ENCODE measurements at places on chromosomes 7 and 10. TPM values are rescaled to one million over a fixed set of nuclear protein-coding genes. Genes with fewer than 3 reads are reported as not detected.

DNA sequence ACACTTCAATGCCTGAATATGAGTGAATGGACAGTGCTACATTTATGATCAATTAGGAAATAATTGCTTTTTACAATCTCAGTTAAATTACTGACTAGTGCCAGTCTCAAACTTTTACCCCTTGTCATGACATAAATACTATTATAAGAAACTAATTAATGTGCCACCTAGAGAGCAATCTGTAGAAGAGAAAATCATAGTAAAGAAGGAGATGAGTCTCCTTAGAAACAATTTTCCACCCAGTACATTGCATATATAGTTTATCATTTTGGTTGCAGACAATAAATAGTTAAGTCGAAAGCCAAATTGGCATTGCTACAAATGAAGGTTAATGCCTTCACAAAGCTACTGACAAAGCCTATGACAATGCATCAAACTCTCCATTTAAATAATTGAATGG lies 68.6 kb downstream of the SLC13A1 start:
- no peaks in the 10 kb centered on the region for H3K36me3 ChIP-seq
- no peak overlapping the region for H3K4me3 ChIP-seq
- no peak for DNase-seq
- no peak overlapping the region for H3K27ac ChIP-seq
- no peaks in the 10 kb centered on the region for H3K4me1 ChIP-seq

- H3K36me3 ChIP-seq: no peaks in the 10 kb centered on the region
- DNase-seq: peak; percentile 84
- H3K27ac ChIP-seq: peak overlapping the region; percentile 64
- 0 out of 2 replicates have a peak, but pooled peaks cover 2% of the 10 kb centered on the region for H3K4me1 ChIP-seq
Measured at GRCh38 chr7:101017064-101017777, 2.7 kb upstream of the MUC17 start.

DNA sequence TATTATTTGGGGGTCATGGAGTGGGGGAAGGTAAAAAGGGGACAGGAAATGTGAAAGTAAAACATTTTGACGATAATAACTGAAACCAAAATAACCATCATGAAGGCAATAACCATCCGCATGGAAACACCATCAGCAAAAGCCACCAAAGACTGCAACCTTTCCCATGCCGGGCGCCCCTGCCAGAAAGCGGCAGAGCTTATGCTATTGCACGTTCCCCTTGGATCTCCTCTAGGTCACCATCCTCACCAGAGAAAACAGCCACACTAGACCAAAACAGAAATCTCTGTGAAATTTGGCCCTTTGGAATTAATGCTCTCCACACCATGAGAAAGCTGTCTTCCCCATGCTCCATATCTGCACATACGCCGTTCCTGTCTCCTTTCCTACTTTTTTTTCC lies 31.1 kb downstream of the DRGX start:
- H3K27ac ChIP-seq: no peak overlapping the region
- H3K4me1 ChIP-seq: no peaks in the 10 kb centered on the region
- no peak overlapping the region for H3K4me3 ChIP-seq
- DNase-seq: no peak
- H3K27me3 ChIP-seq: peaks cover 11% of the 10 kb centered on the region

- H3K36me3 ChIP-seq: peaks cover 22% of the 10 kb centered on the region
- peaks cover 6% of the 10 kb centered on the region for H3K4me1 ChIP-seq
- no peak overlapping the region for H3K27ac ChIP-seq
- H3K27me3 ChIP-seq: no peaks in the 10 kb centered on the region
Measured at GRCh38 chr7:50661345-50662040, 96.3 kb upstream of the DDC start.

GRCh38 chr7:158903897-158904541 lies 47.7 kb downstream of the DYNC2I1 start:
- no peak for DNase-seq
- H3K4me3 ChIP-seq: no peak overlapping the region
- H3K27me3 ChIP-seq: no peaks in the 10 kb centered on the region
- no peak overlapping the region for H3K27ac ChIP-seq

DNA sequence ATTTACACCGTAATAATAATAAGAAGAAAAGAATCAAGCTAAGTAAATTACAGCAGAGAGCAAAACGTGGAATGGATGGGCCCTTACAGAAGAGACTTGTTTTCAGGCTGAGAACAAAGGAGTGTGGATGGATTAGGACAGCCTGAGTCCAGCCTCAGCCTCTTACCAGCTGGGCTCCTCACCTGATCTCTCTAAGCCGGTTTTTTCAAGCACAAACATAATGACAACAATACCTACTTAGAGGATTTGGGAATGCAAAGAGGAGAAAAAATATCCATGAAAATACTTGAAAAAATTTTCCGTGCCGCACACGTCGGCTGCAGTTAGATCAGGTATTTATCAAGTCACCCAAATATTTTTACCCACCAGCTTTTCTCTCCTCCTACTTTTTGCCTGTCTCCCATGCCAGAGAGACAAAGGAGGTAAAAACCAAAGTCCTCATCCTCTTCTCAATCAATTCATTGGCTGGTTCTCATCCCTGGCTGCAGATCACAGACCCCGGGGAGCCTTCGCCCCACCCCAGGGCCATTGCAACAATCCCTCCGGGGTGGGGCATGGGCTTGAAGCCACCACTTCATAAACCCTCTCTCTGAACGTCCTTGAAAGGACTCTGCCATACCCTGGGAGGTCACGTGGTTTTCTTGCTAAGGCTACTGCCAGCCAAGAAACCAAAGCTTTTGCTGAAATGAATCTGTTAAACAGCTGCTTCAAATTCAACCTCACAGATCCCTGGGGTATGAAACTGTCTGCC lies 29.7 kb upstream of the GTF2I start:
- no peak overlapping the region for H3K27ac ChIP-seq
- no peaks in the 10 kb centered on the region for H3K36me3 ChIP-seq
- H3K4me3 ChIP-seq: no peak overlapping the region
- no peaks in the 10 kb centered on the region for H3K27me3 ChIP-seq
- peaks cover 3% of the 10 kb centered on the region for H3K4me1 ChIP-seq

DNA sequence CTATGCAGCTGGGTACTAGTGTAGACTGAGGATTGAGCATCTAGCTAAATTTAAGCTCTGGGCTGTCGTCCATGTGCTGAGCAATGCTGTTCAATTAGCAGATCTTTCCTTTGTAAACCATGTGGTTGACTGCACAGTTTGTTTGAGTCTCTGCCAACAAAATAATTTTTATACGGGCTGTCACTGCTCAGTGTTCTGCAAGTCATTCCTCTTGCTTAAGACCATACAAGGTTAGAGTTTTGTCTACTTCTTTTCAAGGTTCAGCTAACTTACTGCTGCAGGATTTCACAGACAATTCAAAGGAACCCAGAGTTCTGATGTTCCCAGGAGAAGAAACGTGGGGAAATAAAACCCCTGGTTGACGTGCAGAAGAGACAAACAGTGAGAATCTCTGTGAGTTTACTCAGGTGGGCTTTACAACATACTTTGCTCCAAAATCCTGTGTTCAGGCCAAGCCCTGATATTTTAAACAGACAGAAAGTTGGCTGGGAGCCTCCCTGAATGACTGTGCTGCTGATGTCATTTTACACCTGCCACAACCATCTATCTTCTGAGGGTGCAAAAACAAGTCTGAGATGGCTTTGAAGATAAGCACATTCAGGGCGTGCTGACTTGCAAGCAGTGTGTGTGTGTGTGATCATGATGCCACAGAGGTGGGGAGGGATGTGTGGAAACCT lies 177.1 kb upstream of the SVIL start:
- DNase-seq: peak; percentile 98
- H3K27me3 ChIP-seq: 0 out of 2 replicates have a peak, but pooled peaks cover 2% of the 10 kb centered on the region
- peak overlapping the region; percentile 78 for H3K27ac ChIP-seq
- peaks cover 23% of the 10 kb centered on the region for H3K4me1 ChIP-seq
- H3K4me3 ChIP-seq: no peak overlapping the region

DNA sequence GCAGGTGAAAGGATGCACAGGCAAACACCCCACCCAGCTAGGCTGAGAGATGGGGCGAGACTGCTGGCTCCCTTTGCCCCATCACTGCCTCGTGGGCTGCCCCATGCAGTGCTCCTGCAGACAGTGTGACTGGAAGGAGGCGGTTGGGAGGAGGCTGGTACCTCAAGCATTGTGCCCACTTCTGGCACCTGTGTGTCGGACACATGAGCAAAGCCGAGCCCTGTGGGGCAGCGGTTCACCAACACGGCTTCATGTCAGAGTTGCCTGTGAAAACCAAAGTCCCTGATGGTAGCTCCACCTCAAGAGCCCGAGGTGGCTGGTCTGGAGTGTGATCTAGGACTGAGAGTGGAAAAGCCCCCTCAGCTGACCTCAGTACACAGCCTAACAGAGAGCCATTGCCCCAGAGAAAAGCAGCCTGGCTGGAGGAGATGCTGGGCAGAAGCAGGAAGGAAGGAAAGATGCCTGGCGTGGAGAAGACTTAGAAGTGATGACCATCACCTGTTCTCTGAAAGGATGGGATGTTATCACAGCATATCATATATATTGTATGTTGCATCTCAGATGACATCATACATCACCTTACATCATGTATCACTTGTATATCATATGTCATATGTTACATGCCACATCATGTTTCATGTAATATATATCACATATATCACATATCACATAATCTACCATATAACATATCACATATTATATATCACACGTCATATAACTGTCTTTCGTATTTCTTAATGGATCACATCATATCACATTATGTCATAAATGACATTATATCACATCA lies 75.6 kb downstream of the ADCY1 start:
- no peaks in the 10 kb centered on the region for H3K36me3 ChIP-seq
- peaks cover 10% of the 10 kb centered on the region for H3K27me3 ChIP-seq
- H3K4me3 ChIP-seq: no peak overlapping the region
- DNase-seq: no peak
- no peak overlapping the region for H3K27ac ChIP-seq

GRCh38 chr10:90437452-90437851 lies 420.4 kb downstream of the HTR7 start:
- no peaks in the 10 kb centered on the region for H3K4me1 ChIP-seq
- DNase-seq: no peak
- H3K27me3 ChIP-seq: no peaks in the 10 kb centered on the region
- no peak overlapping the region for H3K4me3 ChIP-seq
- H3K36me3 ChIP-seq: no peaks in the 10 kb centered on the region

- peaks cover 81% of the 10 kb centered on the region for H3K36me3 ChIP-seq
- DNase-seq: no peak
- H3K4me1 ChIP-seq: peaks cover 2% of the 10 kb centered on the region
Measured at GRCh38 chr7:44761207-44762161, 12.8 kb downstream of the ZMIZ2 start.

NPY4R gene
- total RNA-seq: 0.83 TPM

BAG3 gene
- total RNA-seq: 5.4 TPM

HTR5A gene
- total RNA-seq: not detected

EPHB4 gene
- 36.4 TPM for total RNA-seq

DNAJC1 gene
- total RNA-seq: 22.8 TPM

CHRM2 gene
- total RNA-seq: 144 TPM

DNAJC12 gene
- 2.3 TPM for total RNA-seq

TBATA gene
- not detected for total RNA-seq

STMP1 gene
- total RNA-seq: 6.1 TPM

All from IMR-90 (cell line).